Left forelimb (tissue), 1 donor: ENCODE measurements at places on chromosomes 12 and 14.
A peak's percentile ranks its signal among the peaks of the same experiment; 100 is the strongest.

DNA sequence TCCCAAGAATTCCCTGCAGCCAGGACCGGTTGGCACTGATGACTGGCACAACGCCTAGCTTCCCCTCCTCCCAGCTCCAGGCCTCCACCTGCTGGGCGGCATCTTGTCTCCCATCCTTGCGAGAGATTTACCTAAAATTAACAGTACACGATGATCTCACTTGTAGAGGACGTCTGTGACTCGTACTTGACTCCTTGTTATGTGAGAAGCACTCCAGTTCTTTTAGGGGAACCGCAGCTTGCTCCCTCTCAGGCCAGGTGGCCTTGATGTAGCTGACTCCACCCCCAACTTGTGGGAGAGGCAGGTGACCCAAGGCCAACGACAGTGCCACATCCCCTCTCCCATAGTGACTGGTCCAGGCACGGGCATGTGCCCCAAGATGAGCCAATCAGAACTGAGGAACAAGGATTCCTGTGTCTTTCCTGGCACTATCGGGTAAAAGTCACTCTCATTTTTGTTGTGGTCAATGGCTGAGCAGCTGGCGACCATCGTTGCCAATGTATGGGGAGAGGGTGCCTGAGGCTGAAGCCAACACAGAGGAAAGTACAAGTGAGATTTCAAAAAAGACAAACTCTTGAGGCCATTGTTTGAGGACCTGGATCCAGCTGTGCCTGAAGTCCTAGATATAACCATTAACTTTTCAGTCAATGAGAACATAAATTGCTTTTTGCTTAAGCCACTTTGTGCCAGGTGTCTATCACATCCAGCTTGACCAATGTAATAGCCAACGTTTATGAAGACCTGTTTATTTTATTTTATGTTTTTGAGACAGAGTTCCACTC lies 208.7 kb downstream of the RBM19 start:
- no peak for DNase-seq

DNA sequence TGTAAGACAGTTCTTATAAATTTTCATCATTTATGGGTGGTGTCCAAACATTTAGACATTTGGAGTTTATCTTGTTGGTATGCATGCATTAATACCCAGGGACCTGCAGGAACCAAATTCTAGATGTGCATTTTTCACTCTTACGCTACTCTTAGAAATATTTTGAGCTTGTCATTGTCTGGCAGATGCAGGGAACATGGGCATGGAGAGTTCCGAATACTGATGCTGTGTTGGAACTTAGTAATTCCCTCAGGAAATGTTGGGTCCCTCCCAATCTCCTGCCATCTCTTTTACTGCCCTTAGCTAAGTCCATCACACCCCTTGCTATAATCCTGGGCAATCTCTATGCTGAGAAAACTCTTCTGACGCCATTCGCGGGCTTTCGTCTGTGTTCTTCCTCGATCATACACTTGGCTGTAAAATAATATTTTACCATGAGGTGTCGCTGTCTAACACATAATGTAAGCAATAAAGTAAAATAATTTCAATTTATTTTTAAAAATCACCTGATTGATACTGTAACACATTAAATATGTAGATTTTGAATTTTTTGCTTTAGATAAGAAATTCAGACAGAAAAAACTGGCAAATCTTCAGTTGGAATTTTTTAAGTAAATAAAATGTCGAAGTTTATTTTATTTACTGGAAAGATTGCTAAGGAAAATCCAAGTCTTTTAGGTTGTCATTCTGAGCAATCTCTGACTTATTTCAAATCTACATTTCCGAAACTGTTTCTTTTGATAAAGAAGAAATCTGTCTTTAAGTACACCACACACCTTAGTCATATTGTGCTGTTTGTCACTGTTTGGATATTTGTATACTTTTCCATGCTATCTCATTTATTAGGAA lies 304.1 kb upstream of the SSTR1 start:
- DNase-seq, result no peak

GRCh38 chr14:91402348-91402747 lies 15.3 kb downstream of the CCDC88C start:
- no peak for DNase-seq

DNA sequence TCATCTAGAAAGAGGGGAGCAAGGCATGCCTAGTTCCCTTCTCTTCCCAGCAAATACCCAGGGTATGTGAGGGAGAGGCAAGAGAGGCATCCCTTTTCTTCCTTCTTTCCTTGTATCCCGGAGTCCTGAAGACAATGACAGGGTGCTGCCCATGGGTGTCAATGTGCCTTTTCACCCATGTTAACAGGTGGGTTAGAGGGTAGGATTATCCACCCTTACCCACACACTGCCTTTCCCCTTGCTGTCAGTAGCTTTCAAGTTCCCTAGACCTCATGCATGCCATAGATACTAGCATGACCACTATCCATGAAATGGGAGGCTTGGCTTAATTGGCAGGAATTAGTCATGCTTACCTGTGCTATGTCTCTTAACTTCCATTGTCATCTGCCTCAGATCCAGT lies 36.3 kb upstream of the PCNX1 start:
- DNase-seq, result no peak

DNA sequence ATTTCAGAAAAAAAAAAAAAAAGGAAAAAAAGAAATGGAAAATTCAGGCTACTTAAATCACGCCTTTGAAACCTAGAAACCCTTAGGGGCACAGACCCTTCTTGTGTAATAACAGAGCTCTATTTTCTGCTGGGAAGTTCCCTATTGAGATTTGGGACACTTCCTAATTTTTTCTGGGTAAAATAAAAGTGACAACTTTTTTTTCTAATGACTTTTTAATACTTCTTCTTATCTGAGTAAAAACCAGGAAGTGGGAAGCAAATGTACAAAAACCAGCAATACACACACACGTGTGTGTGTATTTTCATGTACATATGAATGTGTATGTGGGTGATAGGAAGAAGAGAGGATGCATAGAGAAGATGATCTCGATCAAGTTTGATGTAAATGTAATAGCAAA lies 35.8 kb downstream of the ETV6 start:
- no peak for DNase-seq

DNA sequence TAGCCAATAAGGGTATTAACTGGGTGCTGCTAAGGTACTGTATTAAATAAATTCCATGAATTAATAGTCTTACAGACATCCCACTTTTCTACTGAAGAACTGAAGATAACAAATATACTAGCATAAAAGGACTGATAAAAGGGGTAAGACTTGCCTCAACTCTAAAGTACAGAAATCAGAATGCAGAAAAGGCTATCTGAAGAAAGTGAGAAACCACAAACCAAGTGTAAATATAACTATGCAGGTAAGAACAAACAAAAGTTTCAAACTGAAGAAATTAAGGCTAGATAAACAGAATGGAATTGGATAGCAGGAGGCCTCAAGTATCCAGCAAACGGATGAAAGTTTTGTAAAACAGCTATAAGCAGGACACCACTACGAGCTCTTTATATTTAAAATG lies 29.5 kb downstream of the YAF2 start:
- DNase-seq, result no peak

GRCh38 chr12:18861287-18861858 lies 123.5 kb downstream of the CAPZA3 start:
- no peak for DNase-seq

DNA sequence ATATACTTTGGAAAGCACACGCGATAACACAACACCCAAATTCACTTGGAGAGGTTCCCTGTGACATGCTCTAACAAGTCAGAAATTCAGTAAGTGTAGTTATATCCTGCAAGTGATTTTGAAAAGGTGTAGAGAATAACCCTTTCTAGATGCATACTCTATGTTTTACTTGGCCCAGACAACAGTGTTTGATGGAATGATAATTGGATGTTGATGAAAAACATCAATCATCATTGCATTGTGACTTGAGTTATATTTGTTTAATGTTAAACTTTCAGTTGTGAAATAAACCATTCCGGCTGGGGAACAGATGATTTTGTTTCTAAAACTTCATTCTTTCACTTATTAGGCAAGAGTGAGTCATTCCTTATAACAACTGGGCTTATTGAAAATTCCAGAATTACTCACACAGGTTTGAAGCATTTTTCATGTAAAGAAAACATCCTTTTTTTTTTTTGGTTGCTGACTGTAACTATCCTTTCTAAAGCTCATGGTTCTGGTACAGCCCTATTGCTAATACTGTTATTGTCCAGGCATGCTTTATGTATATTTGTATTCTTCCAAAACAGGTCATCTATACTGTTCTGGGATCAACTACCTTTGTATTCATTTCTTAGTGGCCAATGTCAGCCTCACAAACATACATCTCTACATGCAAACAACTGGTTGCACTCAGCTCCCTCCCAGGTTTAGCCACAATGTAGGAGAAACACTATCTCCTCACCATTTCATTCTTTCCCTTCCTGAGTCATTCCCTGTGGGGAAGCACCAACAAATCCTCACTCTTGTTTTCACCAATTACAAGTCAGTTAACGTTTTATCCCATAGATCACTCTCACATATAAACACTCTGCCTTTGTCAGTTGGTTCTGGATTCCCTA lies 121.2 kb upstream of the LRIG3 start:
- no peak for DNase-seq

- no peak for DNase-seq
These were observed 39.8 kb downstream of the C12orf42 start for GRCh38 chr12:103456006-103456405.

- peak; percentile 60 for DNase-seq
These were observed 4.2 kb downstream of the PLEKHG3 start for GRCh38 chr14:64708148-64709004.
